ENCODE measurements at places on chromosomes 3 and 15. TPM values are rescaled to one million over a fixed set of nuclear protein-coding genes. Genes with fewer than 3 reads are reported as not detected.

The SLC9C1 gene
- 1.3 TPM for total RNA-seq

The SLC24A5 gene
- total RNA-seq, result not detected

The TGM4 gene
- not detected for total RNA-seq

The LRRN1 gene
- total RNA-seq, result 0.24 TPM

DNA sequence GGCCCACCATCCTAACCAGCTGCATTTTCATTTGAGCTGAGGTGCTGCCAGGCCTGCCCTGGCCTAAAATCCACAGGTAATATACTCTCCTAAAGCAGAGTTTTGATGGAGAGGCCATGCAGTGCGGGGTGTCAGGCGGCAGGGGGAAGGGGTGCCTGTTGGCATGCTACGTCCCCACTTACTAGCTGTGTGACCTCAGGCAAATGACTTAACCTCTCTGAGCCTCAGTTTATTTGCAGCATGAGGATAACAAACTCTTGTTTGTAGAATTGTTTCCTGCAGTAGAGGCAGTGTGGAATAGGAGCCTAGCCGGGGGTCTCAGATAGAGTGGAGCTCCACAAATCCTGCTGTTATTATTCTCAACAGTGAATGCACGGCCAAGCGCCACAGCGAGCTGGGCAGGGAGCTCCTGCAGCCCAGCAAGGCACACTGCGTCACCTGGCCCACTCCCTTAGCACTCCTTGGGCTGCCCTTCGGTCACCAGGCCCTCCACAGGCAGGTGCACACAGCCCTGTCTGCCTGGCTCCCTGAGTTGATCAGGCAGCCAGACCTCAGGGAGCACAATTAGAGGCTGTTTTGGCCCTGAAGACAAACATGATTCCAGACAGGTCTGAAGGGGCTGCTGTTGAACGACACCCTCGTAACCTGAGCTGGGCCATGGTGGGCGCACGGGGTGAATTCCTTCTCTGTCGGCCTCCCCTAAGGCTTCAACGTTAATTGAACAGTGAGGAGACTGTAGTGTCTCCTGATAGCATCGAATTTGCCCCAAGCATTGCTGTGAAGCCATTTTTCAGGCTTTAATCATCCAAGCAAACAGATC, 248.8 kb upstream of the LYSMD4 start:
- no peak overlapping the region for H3K27ac ChIP-seq
- H3K27me3 ChIP-seq, result no peaks in the 10 kb centered on the region
- peaks cover 13% of the 10 kb centered on the region for H3K4me1 ChIP-seq
- no peaks in the 10 kb centered on the region for H3K36me3 ChIP-seq

DNA sequence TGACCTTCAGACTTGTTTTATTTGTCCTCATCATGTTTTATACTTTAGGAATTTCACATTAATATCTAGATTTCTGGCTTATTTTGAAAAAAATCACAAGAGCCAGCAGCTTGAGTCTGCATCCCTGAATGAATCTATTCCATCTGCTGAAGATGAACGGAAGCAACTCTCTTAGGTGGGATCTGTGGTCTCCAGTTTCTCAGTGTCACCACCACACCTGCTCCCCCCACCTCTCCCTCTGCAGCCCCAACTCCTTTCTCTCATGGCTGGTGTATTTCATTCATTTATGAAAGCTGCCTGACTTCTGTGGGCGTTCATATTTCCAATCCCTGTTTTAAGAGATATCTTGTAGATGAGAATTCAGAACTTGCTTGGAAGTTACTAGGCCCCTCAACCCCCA, 102.1 kb upstream of the AGBL1 start:
- H3K4me1 ChIP-seq, result no peaks in the 10 kb centered on the region
- no peak overlapping the region for H3K27ac ChIP-seq
- no peak overlapping the region for H3K4me3 ChIP-seq
- H3K36me3 ChIP-seq, result no peaks in the 10 kb centered on the region
- no peak for DNase-seq

GRCh38 chr3:155019575-155019974, 60.5 kb upstream of the MME start:
- no peaks in the 10 kb centered on the region for H3K36me3 ChIP-seq
- no peak overlapping the region for H3K27ac ChIP-seq
- no peaks in the 10 kb centered on the region for H3K27me3 ChIP-seq
- H3K4me3 ChIP-seq, result no peak overlapping the region
- no peak for DNase-seq

DNA sequence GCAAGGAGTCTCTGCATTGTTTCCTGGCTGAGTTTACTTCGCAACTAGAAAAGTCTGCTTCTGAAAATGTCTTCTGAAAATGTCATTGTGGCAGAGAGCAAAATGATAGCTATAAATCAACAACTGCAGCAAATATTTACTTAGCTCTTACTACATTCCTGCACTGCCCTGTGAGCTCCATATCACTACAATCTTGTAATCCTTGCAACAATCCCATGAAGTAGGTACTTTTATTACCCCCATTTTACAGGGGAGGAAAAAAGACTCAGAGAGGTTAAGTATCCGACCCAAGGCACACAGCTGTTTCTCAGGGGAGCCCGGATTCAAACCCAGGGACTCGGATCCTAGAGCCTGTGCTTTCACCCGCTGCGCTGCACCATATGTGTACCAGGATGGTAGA, 34.2 kb upstream of the SPTBN5 start:
- no peak for DNase-seq
- H3K4me1 ChIP-seq, result peaks cover 81% of the 10 kb centered on the region

DNA sequence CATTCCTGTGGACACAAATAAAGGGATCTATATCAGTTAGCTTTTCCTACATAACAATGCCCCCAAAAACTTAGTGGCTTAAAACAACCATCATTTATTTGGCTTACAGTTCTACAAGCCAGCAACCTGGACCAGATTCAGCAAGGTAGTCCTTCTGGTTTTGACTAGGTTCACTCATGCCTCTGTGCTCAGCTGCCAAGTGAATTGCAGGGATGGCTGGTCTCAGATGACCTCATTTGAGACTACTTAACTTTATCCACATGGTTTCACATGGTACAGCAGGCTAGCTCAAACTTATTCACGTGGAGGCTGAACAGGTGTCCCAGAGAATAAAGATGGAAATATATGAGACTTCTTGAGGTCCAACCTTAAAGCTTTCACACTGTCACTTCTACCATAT, 119.3 kb upstream of the BFSP2 start:
- DNase-seq, result no peak
- no peak overlapping the region for H3K4me3 ChIP-seq
- no peak overlapping the region for H3K27ac ChIP-seq
- H3K36me3 ChIP-seq, result no peaks in the 10 kb centered on the region

DNA sequence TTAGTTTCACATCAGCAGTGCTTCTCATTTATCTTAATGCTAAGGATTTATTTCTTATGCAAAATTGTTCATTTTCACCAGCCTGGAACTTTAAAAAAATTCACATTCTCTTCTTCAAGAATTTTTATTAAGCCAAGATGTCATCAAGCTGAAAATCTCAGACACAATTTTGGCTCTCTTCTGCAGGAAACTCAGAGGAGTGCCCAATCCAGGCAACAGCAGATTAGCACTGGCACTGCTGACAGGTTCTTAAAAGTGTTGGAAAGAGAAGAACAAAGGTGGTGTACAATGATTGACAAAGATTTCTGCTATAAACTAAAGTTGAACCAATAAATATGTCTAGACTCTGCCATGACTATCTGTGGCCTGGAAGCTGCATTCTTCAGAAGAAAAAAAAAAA, 479.5 kb downstream of the FHIT start:
- DNase-seq, result no peak
- H3K27ac ChIP-seq, result no peak overlapping the region
- H3K4me3 ChIP-seq, result no peak overlapping the region
- no peaks in the 10 kb centered on the region for H3K27me3 ChIP-seq
- H3K4me1 ChIP-seq, result no peaks in the 10 kb centered on the region

Measured in right atrium auricular region (tissue), 2 donors.